Activated naive CD8-positive, alpha-beta T cell treated with anti-CD3 and anti-CD28 coated beads, Interleukin-2, amount 50 U/mL, for 16 hours (primary cell): ENCODE measurements at places on chromosomes 3 and 15.

GRCh38 chr3:196736670-196737374 lies 2.8 kb upstream of the PAK2 start:
- no peak for DNase-seq

- no peak for DNase-seq
These were observed 75.8 kb downstream of the AAGAB start for GRCh38 chr15:67178569-67179210.

DNA sequence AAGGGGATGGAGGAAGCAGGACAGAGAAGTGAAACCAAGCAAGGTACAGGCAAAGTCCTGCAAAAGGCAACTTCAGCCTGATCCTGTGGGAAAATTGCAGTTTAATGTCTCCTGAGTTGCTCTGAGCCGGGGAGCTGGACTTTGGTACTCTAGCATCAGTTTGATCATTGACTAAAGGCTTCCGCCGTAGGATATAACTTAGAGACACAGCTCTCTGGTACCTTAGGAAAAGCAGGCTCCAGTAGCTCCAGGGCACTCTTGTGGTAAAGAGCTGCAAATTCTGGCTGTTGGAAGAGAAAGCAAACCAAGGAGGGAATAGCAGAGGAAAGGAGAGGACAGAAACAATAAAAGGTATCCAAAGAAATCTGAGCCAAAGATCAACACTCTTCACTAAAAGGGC lies 521.1 kb downstream of the PLOD2 start:
- no peak for DNase-seq

DNA sequence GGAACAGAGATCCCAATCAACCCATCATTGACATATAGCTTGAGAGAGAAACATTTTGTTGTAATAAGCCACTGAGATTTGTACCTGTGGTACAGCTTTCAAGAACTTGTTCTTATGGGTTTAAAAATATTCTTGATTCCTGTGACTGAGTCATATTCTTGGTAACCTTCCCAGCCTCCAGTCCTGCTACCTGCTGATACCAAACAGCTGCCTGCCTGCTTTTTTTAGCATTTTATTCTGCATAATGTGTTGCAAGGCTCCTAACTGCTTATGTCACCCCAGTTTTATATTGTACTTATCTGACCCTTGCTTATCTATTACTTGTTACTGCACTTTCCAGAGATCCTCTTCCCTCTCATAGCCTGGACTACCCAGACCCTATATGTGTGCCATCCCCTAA lies 349.3 kb upstream of the SOX2 start:
- no peak for DNase-seq
